ENCODE measurements at places on chromosomes 6 and 20. TPM values are rescaled to one million over a fixed set of nuclear protein-coding genes. Genes with fewer than 3 reads are reported as not detected.

DNA sequence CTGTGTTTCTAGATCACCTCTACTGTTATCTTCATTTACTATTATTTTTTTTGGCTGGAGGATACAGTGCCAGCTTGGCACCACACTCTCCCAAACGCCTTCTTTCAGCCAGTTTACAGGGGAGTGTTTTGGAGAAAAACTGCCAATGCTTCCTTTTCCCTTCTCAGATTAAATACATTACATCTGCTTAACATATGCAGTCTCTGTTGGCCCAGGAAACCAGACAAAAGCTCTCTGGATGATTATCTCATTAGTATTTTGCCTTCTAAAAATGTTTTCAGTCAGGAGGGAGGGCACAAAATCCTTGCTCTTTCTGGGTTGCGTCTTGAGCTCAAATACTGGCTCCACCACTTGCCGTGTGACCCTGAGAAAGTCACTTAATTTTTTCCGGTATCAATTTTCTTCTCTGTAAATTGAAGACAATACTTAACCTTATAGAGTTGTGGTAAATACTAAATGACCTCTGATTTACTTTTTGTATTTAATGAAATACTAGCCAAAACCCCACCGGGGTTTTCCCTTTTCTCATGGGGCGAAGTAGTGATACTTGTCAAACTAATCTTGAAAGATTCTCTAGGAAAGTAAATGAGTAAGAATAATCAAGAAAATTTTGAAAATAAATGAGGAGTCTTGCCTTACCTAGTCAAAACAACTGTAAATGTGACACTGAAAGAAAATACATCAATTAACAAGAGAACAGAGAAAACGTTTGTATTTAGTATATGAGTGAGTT is 146.2 kb downstream of the MMS22L start:
- H3K36me3 ChIP-seq = no peaks in the 10 kb centered on the region
- H3K27ac ChIP-seq = no peak overlapping the region
- no peak overlapping the region for H3K4me3 ChIP-seq
- no peaks in the 10 kb centered on the region for H3K4me1 ChIP-seq
- DNase-seq = no peak
- H3K27me3 ChIP-seq = no peaks in the 10 kb centered on the region

DNA sequence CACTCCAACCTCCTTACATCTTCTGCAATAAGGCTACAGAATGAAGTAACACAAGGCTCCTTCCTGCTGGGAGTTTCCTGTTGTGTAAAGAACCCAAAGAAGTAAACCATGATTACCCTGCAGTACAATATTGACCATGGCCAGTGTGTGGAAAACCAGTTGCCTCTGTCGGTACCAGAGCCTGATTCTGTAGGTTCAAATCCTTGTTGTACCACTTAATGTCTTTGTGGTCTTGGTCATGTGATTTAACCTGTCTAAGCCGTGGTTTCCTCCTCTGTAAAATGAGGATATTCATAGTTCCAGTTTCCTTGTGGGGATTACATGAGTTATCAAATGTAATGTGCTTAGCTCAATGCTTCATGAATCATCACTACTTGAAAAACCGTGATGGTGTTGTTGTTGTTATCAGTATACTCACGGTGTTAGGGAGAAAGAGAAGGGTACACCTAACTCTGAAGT is 60.3 kb upstream of the PRELID3B start:
- no peak overlapping the region for H3K27ac ChIP-seq
- no peak overlapping the region for H3K4me3 ChIP-seq
- no peaks in the 10 kb centered on the region for H3K4me1 ChIP-seq
- H3K27me3 ChIP-seq = no peaks in the 10 kb centered on the region

GRCh38 chr6:72857791-72858585 is 236.1 kb downstream of the KCNQ5 start:
- H3K4me3 ChIP-seq = no peak overlapping the region
- no peaks in the 10 kb centered on the region for H3K36me3 ChIP-seq
- no peaks in the 10 kb centered on the region for H3K4me1 ChIP-seq
- no peaks in the 10 kb centered on the region for H3K27me3 ChIP-seq
- DNase-seq = no peak

DNA sequence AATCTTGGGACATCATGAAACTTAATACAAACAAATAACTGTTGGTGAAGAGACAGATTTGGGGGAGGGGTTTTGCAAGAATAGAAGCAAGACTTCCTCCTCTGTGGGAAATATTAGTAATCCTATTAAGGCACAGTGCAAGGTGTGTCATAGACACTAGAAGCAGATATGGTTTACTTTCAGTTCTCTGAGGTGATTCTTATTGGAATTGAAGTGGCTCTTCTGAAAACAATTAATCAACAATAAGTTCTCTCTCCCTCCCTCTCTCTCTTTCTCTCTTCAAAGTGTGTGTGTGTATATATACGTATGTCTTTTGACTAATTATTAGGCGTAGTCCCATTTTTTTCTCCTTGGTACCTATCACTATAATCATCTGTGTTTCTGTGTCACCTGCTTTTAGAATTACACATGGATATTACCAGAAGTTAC is 99.8 kb downstream of the HIVEP2 start:
- H3K4me3 ChIP-seq = peak overlapping the region; percentile 7
- H3K27ac ChIP-seq = peak overlapping the region; percentile 77
- no peak for DNase-seq
- H3K27me3 ChIP-seq = no peaks in the 10 kb centered on the region

GRCh38 chr6:43506171-43506570 is 4.0 kb downstream of the LRRC73 start:
- no peak for DNase-seq
- no peak overlapping the region for H3K27ac ChIP-seq
- no peak overlapping the region for H3K4me3 ChIP-seq
- H3K27me3 ChIP-seq = peaks cover 28% of the 10 kb centered on the region

GRCh38 chr20:62923669-62924441 is 2.5 kb downstream of the DIDO1 start:
- peak overlapping the region; percentile 31 for H3K27ac ChIP-seq
- H3K4me3 ChIP-seq = peak overlapping the region; percentile 76
- no peaks in the 10 kb centered on the region for H3K36me3 ChIP-seq
- no peaks in the 10 kb centered on the region for H3K27me3 ChIP-seq
- DNase-seq = no peak

- H3K27ac ChIP-seq = no peak overlapping the region
- H3K36me3 ChIP-seq = no peaks in the 10 kb centered on the region
- no peak overlapping the region for H3K4me3 ChIP-seq
- peak; percentile 40 for DNase-seq
- H3K4me1 ChIP-seq = peaks cover 20% of the 10 kb centered on the region
Observed at GRCh38 chr6:16229700-16230099, 8.7 kb upstream of the GMPR start.

DNA sequence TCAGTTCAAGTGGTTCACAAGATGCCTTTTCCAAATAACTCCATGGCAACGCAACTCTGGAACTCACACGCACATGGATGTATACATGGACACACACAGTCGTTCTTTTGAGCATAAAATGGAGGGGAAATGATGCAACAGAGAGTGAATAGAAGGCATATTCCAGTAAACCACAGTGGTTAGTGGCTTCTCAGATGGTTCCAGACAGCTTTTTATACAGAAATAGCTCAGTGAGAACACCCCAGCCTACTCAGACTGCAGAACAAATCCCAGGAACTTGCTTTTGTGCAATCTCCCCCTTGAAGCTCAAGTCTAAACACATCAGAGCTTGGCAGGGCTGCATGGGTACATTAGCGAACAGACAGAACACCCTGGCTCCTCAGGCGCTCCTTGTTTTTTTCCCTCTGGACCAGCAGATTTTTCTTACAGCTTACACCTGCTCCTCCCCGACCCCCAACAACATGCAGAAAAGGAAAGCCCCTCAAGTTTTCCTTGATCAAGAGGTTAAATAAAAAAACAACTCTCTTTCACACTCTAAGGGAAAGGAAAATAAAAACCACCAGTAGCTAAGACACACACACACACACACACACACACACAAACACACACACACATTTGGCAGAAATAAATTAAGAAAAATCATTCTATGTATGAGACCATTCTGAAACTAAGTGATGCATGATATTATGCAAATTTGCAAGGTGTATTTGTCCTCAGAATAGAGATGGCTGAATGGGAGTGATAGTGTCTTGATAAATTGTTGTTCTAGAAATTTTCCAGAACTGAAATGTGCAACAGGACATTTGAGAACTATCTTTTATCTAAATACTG is 51.2 kb upstream of the RANBP9 start:
- H3K27me3 ChIP-seq = no peaks in the 10 kb centered on the region
- H3K36me3 ChIP-seq = no peaks in the 10 kb centered on the region
- DNase-seq = peak; percentile 73
- peaks cover 45% of the 10 kb centered on the region for H3K4me1 ChIP-seq
- no peak overlapping the region for H3K4me3 ChIP-seq
- H3K27ac ChIP-seq = peak overlapping the region; percentile 73

RHAG gene
- total RNA-seq = not detected

WFDC10B gene
- not detected for total RNA-seq

SNAP91 gene
- 3.5 TPM for total RNA-seq

LGSN gene
- not detected for total RNA-seq
